A549 (cell line): ENCODE measurements at places on chromosomes 5 and 9.

DNA sequence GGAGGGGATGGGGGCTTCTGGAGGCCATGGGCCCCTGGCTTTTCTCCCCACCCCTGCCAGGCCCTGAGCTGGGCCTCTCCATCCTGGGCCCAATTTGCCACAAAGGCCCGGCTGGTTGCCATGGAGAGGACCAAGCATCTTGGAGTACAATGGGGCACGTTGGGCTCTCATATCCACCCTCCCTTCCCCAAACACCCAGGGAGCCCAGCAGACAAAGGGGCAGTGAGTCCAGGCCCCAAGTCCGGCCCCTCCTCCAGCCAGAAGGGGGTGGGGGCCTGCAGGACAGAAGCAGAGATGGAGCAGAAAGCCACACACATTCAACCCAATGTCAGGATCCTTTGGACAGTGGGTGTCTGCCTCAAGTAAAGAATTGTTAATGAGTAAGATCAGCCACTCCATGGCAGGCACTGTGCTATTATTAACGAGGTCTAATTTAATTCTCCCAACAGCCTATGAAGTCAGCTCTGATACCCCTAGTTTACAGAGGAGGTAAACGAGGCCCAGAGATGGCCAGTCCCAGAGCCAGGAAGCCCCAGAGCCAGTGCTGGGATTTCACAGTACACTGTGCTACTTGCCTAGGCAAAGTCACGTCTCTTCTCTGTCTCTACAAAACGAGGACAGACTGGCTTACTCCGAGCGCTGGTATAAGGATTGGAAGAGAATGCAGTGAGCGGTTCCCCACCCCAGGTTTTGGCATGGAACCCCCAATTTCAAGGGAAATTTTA, 2.3 kb downstream of the CRB2 start:
- no peak for DNase-seq

DNA sequence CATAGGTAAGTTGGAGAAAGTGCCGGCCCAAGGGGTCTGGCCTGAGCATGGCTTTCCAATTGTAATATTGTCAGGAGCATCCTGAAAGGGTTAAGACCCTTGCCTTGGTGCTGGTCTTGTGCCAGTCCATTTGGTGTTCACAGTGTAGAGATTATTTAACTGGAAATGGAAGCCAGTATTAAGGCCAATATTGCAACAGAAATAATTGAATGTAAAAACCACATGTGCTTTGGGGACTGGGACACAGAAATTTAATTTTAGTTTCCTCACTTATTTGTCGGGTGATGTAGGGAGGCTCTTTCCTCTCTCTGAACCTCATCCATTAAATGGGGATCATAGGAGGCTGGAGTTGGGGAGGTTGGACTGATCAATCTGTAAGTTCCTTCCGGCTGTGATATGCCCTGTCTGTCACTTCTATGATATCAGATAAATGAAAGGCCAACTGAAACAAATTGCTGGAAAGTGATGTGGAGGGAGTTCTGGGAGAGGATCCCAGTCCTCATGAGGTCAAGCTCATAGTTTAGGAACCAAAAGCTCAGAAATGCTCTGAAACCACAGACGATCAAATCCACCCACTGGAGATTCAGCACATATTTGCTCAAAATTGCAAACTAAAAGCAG, 54.8 kb upstream of the COL15A1 start:
- no peak for DNase-seq

- no peak for DNase-seq
These were observed 35.5 kb downstream of the FBXO10 start for GRCh38 chr9:37540634-37541033.

DNA sequence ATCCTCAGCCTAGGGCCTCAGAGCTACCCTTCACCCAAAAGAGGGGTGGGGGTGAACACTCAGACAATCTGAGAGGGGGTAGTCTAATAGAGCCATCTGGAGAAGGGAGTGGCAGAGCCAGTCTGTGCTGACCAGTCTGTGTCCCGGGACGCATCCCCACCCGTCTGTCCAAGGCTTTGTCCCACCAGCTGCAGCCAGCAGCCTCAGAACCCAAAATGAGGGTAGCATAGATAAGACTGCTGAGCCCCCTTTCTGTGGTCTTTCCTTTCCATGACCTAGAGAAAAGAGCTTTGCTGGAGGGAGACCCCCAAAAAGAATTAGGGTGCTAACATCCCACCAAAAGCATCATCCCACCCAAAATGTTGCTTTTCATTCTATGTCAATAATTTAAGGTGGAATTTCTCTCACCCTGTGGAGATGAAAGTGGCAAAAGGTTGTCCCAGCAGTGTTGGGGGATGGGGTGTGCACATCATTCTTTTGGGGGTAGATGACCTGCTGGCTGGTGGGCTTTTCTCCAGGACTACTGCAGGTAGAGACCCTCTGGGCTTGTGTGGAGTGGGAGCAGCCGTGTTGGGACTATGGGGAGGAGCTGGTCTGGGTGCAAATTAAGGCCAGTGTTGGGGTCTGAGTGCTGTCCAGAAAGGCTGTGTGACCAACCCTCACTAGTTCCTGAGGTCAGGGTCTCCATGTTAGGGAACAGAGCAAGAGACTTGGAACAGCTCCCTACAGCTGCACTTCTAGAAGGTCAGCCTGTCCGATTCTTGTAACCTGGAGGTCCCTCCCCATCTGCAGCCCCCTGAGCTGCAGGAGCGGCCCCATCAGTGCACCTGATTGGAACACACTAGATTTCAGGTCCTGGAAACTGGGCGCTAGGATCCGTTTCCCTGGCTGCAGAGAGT, 19.9 kb downstream of the URM1 start:
- no peak for DNase-seq

DNA sequence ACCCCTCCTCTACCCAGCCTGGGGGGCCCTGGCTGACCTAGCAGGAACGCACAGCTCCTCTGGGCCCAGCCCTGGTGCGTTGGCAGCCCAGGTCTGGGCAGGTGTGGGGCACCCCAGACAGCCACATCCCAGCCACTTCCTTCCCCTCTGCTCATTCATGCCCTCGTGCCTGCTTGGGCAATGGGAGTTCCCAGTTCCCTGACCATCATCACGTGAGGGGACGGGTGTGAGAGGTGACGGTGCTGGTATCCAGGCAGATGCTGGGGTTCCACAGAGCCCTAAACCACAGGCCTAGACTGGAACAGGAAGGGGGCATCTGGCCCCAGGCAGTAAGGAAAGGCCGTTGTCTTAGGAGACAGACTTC, 8.4 kb downstream of the RALGDS start:
- no peak for DNase-seq

DNA sequence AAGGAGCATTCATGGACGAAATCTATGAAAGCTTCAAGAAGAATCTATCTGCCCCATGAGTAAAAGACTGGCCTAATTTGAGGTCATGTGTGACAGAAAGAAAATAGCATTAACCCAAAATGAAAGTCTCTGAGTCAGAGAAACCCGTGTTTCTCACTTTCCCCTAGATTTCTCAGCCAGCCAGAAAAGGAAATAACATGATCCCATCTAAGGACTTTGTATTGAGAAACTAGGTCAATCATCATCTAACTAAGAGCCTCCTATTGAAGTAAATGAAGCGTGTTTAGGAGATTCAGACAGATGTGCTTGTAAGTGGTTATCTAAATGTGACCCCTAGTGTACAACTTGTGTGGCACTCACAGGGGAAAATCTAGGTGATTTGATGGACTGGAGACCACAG, 77.3 kb upstream of the ZNF366 start:
- no peak for DNase-seq

GRCh38 chr5:59709346-59709821, 184.1 kb downstream of the PDE4D start:
- no peak for DNase-seq

DNA sequence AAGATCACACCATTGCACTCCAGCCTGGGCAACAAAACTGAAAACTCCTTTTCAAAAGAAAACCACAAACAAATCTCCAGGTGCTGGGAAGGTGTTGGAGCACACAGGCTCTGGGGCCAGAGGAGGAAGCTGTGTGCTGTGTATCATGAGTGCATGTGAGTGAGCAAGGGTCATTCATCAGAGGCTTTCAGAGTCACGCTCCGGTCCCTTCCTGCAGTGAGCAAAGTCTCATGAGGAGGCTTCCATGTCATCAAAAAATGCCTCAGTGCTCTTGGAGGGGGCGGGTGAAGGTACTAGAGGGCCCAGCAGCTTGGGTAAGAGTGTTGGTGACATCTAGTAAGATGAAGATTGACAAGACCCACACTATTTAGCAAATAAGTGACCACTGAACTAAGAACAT, 48.3 kb upstream of the TESK1 start:
- DNase-seq, result no peak

DNA sequence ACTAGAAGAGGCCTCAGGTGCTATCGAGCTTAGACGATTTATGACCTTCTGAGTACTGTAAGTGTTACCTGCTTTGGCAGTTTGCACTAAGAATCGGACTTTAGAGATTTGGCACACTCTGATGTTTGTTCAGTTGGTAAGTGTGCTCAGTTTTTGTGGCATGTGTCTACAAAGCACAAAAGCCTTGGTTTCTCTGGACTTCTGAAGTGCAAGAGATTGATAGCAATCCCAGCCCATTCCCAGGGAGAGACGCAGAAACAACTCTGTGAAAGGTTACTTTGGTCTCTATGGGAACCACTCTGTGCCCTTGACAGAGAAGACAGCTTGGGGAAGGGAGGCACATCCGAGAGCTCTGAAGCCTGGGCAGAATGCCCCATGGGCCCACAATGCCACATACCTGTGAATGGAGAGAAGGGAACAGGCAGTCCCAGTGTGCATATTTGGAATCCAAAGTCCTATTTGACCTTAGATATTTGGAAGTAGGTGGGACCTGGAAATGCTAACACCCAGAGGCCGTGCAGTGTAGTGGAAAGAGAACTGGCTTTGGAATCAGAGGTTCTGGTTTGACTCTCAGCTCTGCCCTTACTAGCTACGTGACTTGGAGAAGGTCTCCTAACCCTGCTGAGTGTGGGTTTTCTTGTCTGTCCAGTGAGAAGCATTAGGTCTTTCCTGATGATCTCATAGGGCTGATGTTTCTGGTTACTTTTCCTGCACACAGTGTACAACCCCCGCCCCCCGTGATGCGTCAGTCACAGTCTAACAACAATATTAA, 194.3 kb upstream of the VLDLR start:
- no peak for DNase-seq

DNA sequence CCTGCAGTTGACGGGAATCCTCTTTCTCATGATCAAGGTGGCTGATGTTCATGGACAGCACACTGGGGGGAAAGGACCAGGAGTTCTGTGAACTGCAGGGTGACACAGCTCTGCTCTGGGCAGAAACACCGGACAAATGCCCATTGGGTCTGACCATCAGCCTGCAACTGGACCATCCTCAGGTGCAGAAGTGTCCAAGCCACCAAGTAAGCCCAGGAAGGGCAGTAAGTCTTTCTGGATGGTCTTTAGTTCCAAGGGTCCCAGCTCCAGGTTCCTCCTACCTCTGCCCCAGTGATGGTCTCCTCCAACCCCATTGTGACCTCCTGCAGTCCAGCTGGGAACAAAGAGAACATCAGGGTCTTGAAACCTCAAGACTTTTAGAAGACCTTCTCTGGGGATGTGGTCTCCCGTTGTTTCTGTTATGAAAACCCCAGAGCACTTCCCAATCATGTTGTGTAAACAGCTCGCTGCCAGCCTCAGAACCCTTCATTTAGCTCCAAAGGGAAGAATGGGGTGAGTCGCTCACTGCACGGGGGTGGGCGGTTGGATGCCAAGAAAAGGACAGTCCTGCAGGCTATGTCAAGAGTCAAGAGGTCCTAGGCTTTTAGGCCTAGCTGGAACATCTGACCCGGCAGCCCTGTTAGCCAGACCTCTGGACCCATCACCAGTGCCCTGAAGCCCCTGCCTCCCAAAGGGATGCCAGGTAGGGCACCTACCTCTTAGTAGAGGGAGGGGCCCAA, 41.8 kb upstream of the TCF7 start:
- no peak for DNase-seq

GRCh38 chr9:16870596-16871335, at the start of gene BNC2:
TSS of gene BNC2 (minus strand) at chr9:16870670. CDS start at chr9:16870648, 22 bp downstream.
- peak; percentile 62 for DNase-seq

DNA sequence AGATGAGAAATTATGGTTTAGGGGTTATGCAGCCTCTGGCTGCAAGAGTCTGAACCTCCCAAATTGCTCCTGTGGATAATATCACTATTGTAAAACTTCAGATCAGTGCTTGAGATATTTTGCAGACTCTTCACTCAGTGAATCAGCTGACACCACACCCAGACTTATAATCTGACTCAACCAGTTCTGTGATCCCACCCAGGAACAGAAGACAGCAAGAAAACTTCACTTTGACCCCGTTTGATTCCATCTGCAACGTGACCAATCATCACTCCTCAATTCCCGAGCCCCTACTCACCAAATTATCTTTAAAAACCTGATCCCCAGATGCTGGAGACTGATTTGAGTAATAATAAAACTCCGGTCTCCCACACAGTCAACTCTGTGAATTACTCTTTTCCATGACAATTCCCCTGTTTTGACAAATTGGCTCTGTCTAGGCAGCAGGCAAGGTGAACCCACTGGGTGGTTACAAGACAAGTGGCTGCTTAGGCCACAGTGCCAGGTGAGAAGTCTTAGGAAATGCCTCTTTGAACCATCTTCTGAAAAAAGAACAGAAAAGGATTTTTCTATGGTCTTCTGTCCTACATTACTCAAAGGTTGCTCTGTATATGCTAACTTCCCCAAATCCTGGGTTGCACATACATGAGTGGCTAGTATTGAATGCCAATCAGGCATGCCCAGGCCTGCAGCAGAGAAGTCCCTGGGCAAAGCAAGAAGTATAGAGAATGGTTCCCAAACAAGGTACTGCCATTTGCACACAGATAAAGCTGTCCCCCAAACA, 588.0 kb downstream of the PRELID2 start:
- no peak for DNase-seq

DNA sequence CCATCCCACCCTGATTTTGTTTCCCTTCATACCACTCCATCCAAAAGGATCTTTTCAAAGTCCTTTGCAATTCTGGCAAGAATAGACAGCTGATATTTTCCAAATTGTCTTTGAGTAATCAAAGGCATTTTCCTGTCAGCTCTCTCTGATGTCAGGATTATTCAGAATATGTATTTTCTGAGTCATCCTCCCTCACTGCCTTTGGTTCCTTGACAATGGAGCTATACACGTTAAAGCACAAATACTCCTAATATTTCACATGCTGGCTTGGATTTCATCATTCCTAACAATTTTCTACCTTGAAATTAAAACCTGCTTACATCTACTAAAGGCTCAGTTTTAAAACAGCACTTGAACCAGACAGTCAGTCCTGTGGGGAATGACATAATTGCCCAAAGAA, 379.4 kb downstream of the GADD45G start:
- no peak for DNase-seq

DNA sequence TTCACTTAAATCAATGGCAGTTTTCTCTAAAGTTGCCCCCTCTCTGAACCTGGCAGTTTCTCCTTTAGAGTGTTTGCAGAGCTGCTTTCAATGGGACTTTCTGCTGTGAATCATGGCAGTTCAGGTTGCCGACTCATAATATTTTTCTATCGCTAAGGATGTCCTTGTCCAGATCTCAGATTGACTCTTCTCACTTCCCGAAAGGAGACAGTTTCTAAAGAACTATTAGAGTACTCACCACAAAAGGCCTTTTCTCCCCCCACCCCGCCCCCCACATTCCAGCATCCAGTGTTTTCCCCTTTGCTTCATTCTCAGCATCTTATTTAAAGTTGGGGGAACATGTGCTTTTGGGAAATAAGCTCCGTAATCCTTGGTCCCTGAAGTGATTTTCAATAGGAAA, 443.5 kb upstream of the KLF4 start:
- peak; percentile 14 for DNase-seq
